Hematopoietic multipotent progenitor cell treated with erythropoietin and hydrocortisone succinate and interleukin-3 and kit ligand, for 6 days (in vitro differentiated cells): ENCODE measurements at places on chromosomes 3 and 15.

DNA sequence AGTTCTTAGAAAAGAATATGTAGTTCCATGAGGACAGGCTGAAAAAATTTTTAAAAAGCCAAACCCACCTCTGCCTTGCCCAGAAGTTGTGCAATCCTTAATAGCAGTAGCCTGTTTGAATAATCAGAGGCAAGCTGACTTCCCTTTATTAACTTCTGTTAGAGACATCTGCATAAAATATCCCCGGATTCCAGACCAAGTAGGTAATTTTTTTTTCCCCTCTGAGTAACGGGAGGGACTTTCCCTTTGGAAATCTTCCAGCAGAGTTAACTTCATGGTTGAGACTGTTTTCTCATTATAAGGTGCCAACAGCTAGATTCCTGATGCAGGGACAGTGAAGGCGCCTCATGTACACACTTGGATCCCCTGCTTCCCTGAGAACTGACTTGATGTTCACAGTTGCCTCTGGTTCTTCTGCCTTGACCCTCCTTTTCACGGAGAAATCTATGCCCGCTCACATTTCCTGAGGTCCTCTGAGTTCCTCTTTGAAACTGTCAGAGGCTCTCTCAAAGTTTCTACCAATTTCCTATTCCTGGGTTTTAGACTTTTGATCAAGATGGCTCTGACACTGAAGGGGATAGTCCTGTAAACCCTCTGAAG, 227.6 kb upstream of the BHLHE40 start:
- DNase-seq = peak; percentile 72

GRCh38 chr3:190862209-190863118, at the start of gene GMNC:
Gene GMNC (minus strand): TSS chr3:190862694. CDS start chr3:190862615, 79 bp downstream.
- DNase-seq = peak; percentile 77

DNA sequence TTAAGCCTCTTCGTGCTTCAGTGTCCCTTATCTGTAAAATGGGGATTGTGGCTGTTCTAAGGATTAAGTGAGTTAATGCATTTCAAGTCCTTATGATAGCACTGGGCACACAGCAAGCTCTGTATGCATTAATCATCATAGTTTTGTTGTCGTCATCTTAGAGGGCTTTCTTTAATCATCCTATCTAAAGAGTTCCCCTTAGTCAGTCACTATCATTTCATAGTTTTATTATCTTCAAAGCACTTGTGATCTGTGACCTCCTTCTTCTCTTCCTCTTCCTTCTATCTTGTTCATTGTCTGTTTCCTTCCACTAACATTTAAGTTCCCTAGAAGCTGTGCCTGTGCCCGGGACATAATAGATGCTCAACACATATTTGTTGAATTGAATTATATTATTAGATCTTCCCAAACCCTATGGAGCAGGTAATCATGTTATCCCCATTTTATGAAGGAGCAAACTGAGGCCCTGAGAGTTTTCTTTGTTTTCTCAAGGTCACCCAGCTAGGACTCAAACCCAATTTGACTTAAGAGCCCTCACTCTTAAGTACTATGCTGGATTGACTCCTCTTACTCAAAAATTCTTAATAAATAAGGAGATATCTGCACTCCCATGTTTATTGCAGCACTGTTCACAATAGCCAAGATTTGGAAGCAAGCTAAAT, 24.1 kb downstream of the DUOX2 start:
- DNase-seq = peak; percentile 41

DNA sequence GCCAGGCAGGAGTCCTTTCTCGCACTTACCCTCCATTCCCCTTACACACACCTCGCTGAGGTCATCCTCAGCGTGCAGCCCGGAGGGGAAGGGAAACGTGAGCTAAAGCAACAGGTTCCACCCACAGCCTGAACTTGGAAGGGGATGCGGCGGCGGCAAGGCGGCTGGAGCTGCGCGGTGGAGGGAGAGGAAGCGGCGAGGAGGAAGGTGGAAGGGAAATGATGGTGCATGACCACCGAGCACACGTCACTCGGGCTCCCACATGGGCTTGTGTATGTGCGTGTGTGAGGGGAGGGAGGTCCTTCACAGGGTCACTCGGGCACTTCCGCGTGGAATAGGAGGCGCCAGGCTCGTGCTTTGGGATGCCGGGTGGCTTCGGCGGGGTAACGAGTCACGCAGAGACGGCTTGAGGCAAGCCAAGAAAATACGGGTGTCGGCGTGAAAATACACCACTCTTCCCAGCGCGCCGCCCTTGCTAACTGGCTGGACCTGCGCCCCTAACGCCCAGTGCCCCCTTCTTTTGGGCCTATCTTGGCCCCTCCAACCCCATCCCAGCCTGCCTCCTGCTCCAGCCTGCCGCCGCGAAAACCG, 225.5 kb upstream of the IL12A start:
- DNase-seq = peak; percentile 42

DNA sequence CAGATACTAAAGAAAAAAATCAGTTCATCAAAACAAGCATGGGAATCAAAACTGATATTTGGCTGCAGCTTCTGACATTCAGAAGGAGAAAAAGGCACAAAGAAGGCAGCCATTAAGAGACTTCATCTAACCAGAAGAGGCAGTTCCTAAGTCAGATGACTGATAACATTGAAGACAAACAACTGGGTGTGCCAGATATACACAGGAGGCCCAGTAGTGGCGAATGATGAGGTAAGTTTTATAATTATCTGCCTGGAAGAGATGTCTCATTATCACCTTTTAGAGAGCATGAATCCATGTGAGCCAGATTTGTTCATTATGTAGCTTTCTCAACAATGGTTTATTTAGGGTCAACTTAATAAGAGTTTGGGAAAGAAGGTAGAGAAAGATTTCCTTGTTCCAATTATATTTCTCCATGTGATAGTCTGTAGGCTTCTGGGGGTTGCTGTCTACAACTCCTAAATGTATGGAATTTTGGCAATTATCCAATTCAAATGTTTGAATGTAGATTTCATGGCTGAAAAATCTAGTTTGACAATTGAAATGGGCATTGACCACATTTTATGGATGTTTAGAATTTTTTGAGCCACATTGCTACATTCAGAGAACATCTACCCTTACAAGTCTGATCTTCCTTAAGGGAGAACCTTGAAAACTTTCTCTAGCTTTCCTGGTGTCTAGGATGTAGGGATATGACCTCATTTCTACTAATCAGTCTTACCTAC, 50.4 kb upstream of the RASGRF1 start:
- DNase-seq = no peak

- peak; percentile 78 for DNase-seq
These were observed 35.7 kb downstream of the NGRN start for GRCh38 chr15:90300988-90301706.

GRCh38 chr3:64885055-64885454, 197.3 kb upstream of the ADAMTS9 start:
- no peak for DNase-seq

DNA sequence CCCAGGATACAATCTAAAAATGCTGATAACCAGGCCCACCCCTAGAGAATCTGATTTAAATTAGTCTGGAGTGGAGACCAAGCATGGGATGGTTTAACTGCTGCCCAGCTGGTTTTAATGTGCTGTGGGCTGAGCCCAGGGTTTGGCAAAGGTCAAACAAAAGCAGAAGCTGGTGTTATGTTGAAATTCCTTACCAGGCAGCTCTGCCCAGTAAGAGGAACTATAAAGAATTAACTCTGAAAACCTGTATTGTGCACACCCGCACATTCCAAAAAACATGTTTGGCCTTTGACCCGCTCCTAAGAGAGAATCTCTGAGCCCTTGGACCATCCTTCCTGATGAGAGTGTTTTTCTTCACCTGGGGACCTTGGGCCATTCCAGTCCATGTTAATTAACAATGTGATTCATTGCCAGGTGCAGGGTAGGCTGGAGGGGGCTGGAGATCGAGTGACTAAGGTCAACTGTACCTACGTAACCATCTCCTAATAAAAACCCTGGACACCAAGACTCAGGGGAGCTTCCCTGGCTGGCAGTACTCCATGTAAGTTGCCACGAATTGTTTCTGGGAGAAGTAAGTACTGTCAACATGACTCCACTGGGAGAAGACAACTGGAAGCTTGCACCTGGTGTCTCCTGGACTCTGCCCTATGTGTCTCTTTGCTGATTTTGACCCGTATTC, 10.9 kb downstream of the CCDC13 start:
- DNase-seq = peak; percentile 73

DNA sequence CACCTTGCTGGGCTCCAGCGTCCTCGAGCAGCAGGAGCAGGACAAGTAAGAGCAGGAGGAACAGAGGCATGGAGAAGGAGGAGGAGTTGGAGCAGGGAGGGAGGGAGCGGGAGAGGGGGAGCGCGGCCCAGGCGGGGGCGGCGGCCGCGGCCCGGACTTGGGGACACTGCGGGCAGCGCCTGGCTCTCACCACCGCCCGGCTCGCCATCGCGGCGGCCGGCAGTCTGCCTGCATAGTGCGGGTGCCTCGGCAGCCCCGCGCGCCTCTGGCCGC, 440 bp downstream of the DCBLD2 start:
- peak; percentile 43 for DNase-seq

DNA sequence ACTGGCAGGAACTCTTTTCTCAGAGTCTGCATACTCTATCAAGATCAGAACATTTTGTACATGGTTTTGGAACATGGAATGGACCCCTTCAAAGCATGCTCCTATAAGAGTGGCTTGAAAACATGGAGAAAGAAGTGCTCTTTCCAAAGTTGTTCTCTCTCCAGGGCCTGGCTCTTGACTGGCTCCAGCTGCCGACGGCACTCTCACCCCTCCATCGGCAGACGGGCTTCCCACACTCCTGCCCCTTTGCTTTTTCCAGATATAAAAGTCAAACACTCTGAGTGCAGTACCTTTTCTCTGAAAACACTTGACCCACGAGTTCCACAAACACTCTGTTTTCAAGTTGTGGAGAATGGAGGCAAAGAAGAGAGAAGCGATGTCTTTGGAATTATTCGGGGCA, 72.5 kb upstream of the ONECUT1 start:
- DNase-seq = no peak

DNA sequence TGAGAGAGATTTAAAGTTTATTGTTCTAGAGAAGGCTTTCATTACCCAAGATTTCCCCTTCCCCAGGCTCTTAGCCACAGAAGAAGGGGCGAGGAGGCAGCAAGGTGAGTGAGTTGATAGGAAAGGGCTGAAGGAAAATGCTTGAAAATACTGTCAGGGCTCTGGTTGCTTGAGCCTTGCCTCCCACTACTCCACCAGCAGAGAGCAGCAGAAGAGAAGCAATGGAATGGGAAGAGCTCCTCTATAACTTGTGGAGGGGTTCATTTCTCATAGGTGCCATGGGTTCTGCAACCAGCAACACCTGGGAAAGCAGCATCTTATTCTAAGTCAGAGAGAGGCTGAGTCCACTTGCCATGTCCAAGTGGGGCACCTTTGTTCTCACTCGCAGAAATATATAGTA, 184.0 kb upstream of the CNTN6 start:
- peak; percentile 8 for DNase-seq

GRCh38 chr3:64627471-64628321, 60.1 kb downstream of the ADAMTS9 start:
- no peak for DNase-seq

DNA sequence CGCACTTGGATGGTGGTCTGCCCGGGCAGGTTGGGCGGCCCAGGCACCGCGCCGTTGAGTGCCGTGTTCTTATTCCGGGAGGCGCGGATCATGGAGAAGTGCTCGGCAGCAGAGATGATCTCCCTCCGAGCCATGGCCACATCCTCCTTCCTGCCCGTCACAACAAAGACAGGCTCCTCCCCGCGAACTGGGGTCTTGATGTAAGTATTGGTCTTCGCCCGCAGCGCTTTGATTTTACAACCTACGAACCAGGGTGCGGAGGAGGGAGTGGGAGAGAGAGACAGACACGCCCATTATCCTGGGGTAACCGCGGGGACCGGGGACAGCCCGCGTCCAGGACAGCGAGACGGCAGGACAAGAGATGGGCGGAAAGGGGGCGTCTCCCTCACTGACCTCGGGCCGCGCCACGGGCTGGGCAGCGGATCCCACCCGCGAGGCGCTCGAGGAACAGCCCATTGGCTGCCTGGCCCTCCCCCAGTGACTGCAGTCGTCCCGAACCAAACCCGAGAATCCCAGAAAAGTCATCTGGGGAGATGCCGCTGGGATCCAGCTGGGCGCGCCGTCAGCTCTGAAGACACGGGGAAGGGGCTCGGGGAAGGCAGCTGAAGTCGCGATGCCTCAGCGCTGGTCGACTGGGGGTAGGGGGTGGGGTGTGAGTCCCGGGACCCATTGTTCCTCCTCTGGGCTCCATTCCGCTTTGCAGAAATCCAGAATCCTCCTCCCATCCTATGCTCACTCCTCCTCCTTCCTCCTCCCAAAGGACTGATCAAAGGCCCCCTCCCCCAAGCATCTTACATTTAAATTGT, 1.2 kb downstream of the MEX3B start:
- DNase-seq = peak; percentile 71

DNA sequence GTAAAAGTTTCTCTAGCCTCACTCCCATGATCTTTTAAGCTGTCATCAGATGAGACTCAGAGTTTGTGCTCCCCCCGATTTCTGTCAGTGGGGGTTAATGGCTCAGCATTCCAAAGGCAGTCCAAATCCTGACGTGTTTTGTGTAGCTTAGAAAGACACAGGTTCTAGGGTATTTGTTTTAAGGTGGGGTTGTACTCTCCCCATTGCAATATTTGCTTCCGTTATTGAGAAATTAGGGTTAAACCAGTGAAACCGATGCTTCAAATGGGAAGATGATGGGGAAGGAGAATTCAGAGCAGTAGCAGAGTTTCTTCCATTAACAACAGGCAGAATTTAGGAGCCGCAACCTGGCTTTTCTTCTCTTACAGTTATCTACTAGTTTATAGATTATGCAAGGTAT, 3.4 kb downstream of the PIGB start:
- no peak for DNase-seq

DNA sequence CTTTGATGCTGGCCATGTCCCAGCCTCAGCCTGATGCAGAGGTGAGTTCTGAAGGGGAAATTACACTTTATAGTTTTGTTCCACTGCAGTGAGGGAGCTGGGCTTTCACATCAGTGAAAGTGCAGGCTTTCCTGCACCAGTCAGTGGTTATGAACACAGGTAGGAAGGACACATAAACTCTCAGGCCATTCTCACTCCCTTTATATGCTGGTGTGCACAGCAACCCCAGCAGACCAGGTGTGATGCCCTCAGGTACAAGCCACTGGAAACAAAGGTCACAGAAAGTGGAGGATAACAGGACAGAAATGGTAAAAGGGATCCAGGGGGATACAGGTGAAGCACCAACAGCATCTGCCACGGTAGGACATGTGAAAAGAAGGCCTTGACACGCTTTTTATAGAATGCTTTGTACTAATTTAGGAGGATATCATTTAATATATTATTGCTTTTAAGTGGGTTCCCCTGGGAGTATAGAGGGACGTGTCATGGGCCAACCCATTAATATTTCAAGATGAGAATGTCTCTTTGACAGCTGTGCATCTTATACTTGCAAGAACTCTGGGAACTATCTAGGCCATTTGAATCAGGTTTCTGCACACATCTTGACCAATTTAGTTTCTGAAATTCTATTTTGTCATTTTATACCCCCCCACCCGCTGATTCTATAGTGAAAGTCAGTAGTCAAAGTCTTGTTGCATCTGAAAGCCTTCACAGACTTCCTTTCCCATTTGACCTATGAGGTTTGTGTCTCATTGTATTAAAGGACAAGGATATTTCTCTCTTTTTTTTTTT, 25.0 kb upstream of the BLM start:
- no peak for DNase-seq

DNA sequence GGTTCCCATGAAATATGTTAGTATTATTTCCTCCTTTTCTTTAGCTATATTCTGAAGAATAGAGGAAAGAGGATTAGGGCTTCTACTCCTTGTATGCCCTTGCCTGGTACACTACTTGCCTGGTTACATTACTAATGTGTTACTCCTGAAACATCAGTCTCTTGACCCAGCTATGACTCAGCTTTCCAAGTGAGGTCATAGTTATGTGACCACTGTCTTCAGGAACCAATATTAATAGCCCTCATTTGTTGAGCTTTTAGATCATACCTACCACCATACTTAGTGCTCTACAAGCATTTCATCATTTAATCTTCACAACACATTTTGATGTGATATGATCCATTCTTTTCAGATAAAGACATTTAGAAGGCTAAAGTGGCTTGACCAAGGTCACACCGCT, 60.3 kb downstream of the CMSS1 start:
- no peak for DNase-seq
